Mammary microvascular endothelial cell (primary cell): ENCODE measurements at places on chromosomes 12 and 14. TPM values are rescaled to one million over a fixed set of nuclear protein-coding genes. Genes with fewer than 3 reads are reported as not detected.

The SLC7A8 gene
- not detected in 2 replicates for total RNA-seq

The TOMM20L gene
- total RNA-seq = not detected in 2 replicates

The MON2 gene
- 10.2 and 18.9 TPM in 2 replicates for total RNA-seq

The TMEM119 gene
- 0.94 TPM in 1 of 2 replicates, not detected in the other for total RNA-seq

The RAPGEF3 gene
- 41.9 and 44.4 TPM in 2 replicates for total RNA-seq

The CPNE6 gene
- total RNA-seq = not detected in 2 replicates

The SEL1L gene
- 31.2 and 31.5 TPM in 2 replicates for total RNA-seq

The TRHDE gene
- not detected in 2 replicates for total RNA-seq

The RPL10L gene
- total RNA-seq = not detected in 2 replicates

The AVPR1A gene
- not detected in 2 replicates for total RNA-seq

The DIO3 gene
- total RNA-seq = not detected in 2 replicates
